ENCODE measurements at places on chromosomes 5 and 9.

GRCh38 chr9:76751001-76751400 lies 13.2 kb upstream of the PCA3 start:
- DNase-seq: no peak

GRCh38 chr5:68273717-68274409 lies 58.3 kb downstream of the PIK3R1 start:
- no peak for DNase-seq

GRCh38 chr9:127789179-127789578 lies 3.3 kb downstream of the CDK9 start:
- DNase-seq: no peak

- peak; percentile 71 for DNase-seq
These were observed 124.4 kb downstream of the C9orf50 start for GRCh38 chr9:129496473-129497004.

GRCh38 chr9:132456241-132456640 lies 46.2 kb downstream of the CFAP77 start:
- DNase-seq: no peak

- no peak for DNase-seq
These were observed 133.0 kb downstream of the SLF1 start for GRCh38 chr5:94751460-94751859.

GRCh38 chr9:93304574-93305496 lies 120.9 kb downstream of the WNK2 start:
- no peak for DNase-seq

- no peak for DNase-seq
These were observed 38.1 kb upstream of the NREP start for GRCh38 chr5:111795142-111795541.

GRCh38 chr9:127005770-127006314 lies 91.3 kb downstream of the RALGPS1 start:
- no peak for DNase-seq

- no peak for DNase-seq
These were observed 21.8 kb downstream of the ELOVL7 start for GRCh38 chr5:60822285-60822556.

DNA sequence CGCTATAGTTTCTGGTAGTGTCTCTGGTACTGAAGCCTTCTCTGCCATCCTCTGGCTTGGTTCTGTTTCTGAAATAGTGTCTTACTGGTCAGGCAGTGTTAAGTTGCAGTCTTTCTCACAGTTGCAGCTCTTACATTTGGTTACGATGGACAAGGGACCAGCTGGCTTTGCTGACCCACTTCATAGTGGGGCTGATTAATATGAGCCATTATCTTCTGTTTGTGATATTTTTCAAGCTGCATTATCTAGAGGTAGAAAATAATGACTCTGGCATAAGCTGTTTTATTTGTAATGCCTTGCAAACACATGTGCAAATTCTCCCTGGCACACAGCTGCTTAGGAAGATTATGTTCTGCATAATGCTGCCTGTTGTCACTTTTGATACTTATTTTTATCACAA lies 199.1 kb downstream of the KDM4C start:
- DNase-seq: no peak

Data from stimulated activated CD4-positive, alpha-beta T cell treated with anti-CD3 and anti-CD28 coated beads, Interleukin-12 subunit alpha, Interleukin-12 subunit beta, amount 100 ng/mL, for 24 hours (primary cell).